NCI-H82 (cell line): ENCODE measurements at places on chromosomes 5 and 9.

GRCh38 chr5:28165096-28165495 lies 1126.7 kb upstream of the CDH9 start:
- no peak for DNase-seq

GRCh38 chr9:118829334-118829733 lies 539.9 kb downstream of the BRINP1 start:
- DNase-seq: peak; percentile 27

- DNase-seq: peak; percentile 55
These were observed 1.5 kb downstream of the GDNF start for GRCh38 chr5:37838152-37838932.

DNA sequence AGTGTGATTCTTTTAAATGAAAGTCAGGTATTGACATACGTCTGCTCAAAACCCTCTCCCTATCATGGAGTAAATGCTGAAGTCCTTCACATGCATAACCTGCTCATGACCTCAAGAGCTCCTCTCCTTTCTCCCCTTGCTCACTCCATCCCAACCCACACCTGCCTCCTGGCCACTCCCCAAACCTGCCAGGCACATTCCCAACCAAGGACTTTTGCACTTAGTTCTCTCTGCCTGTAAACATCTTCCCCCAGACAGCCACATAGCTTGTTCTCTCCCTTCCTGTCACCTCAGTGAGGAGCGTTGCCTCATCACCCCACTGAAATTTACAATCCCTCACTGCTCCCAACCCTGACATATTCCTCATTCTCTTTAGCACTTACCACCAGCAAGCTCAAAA lies 8.7 kb downstream of the SETD9 start:
- no peak for DNase-seq

- DNase-seq: no peak
These were observed 26.0 kb downstream of the BDP1 start for GRCh38 chr5:71481441-71481840.

DNA sequence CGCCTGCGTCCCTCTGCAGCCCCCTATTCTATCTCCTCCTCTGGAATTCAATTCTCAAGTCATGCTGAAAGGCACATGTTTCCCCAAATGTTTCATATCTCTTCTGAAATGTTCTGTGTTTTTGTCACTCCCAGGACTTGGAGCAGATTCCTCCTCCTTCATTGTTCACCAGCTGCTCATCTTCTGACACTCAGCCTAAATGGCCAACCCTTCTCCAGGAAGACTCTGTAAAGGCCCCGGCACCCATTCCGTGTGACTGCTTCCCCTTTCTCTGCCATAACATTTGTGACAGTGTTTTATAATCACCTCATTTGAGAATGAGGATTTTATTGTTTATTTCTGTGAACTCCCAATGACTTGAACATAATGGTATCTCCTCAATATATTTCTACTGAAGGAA lies 170.8 kb upstream of the ADAMTS16 start:
- DNase-seq: no peak

GRCh38 chr9:131096269-131097125 lies at the start of gene AIF1L:
AIF1L (plus strand) TSS chr9:131096531; CDS start chr9:131096630, 99 bp downstream.
- peak; percentile 72 for DNase-seq

DNA sequence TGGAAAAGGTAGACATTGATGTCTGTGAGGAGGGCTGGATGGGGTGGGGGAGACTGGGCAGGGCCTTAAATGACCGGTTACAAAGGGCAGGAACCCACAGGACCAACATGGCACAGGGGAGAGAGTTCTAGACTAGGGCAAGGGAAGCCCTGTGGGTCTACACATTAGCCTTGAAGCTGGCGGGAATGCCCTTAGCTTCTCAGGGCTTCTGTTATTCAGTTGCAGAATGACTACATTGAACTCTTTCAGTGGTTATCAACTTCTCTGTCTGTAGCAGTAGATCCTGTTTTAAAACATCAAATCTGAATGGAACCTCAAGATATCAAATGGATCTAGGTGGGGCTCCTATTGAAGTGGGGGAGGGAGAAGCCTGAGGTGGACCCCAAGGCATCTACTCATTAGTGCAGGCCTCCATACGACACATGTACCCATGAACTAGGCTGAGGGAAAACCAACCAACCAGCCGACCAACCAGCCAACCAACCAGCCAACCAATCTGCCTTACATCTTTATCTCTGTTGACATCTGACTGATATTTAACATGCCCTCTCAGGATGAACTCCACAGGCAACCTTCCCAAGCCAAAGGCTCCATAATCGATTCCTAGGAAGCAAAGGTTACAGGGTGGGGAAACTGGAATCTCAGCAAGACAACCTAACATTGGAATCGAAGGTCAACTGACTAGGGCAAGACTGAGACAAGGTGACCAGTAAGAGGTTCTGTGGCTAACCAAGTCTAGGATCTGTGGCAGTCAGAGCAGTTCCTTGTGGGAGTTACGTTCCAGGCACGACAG lies 48.3 kb downstream of the DAP start:
- DNase-seq: no peak

DNA sequence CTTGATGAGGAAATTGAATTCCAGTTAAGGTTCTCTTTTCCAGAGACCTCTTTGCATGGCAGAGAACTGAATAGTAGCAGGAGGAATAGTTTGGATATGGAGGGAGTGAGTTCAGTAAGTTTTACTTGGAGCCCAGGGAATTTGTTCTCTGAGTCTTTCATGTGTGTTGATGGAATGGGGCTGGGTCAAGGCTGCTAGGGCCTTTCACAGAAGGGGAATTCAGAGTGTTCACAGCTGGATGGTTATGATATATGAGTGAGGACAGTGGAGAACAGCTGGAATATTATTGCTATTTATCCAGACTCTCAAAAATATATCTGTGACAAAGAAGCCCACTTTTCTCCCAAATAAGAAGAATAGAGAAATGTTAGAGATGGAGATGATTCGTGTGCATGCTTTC lies 372.8 kb downstream of the PLK2 start:
- DNase-seq: no peak

GRCh38 chr9:114958021-114958843 lies 27.8 kb upstream of the TNFSF8 start:
- DNase-seq: no peak

DNA sequence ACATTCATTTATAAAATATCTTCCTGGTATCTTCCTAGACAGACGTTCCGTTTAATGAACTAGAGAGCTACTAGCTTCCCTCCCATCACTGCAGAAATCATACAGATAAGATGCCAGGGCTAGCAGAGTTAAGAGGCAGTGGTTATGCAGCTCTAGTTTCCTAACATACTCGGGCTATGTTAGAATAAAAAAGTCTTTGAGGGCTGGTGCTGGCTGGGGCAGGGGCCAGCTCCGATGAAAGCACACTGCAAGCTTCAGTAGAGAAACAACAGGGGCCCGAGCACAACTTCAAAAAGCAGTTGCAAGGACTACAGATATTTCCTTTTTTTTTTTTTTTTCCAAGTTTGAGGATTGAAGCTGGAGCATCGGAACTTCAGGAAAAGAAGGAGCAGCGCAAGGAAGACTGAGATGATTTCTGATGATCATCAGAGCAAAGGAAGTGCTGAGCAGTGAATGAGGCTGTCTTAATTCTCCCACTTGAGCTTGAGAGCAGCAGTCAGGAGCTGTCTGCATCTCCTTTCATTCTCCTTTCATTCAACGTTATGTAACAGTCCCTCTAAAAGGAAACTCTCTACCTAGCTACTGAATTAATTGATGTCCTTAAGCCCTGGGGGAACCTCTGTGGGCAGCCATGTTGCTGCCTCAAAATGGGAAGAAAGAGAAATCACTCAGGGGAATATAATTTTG lies 47.6 kb upstream of the ADCY2 start:
- no peak for DNase-seq

- DNase-seq: no peak
These were observed 49.4 kb downstream of the MCTP1 start for GRCh38 chr5:95235439-95235982.

- no peak for DNase-seq
These were observed 65.9 kb upstream of the FCN2 start for GRCh38 chr9:134814598-134815215.

GRCh38 chr9:121773954-121774714 lies 122.7 kb downstream of the DAB2IP start:
- peak; percentile 16 for DNase-seq

DNA sequence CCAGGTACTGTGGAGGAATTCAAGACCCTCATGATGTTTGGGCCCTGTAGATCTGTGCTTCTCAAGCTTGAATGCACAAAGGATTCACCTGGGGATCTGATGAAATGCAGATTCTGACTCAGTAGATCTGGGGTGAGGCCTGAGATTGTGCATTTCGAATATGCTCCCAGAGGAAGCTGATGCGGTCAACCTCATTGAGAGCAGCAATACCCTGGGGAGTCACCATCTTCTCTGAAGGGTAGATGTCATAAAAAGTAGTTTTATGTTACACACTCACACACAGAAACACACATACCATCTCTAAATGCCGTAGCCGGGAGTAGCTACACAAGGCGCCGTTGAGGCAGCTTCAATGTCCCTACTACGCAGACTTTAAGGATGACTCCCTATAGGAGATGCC lies 55.8 kb upstream of the CPEB4 start:
- no peak for DNase-seq

DNA sequence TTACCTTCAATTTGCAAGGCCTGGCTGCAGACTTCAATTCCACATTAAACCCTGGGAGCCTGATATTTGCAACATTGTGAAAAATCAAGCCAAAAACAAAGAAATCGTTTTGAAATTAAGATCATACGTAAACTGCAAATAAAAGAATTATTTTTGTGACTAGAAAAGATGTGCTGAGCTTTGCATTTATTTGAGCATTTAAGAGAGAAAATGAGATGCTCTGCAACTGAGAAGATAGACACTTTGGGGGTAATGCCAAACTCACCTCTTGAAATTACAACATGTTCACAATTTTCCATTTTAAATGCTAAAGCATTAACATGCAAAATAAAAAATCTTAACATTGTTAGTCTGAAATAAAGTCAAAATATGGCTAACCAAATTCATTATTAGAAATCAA lies 46.6 kb downstream of the CSNK1A1 start:
- no peak for DNase-seq

- peak; percentile 77 for DNase-seq
These were observed 24.3 kb upstream of the POMT1 start for GRCh38 chr9:131478421-131478868.

DNA sequence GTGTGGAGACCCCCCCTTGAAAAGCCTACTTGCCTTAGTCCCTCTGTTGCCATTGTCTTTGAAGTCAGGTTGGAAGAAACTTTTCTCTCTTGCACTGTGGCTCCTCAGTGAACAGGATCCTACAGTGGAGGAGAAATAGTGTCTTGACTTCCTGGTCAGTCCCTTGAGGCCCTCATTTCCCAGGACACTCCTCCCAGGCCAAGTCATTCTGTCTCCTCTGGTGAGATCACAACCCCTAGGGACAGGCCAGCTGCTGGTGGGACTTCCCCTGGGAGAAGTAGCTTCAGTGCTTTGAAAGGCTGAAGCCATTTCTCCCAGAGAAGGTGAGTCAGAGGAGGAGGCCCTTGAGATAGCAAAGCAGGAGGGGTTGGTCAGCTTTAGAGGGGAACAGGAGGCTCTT lies 10.1 kb upstream of the GRIA1 start:
- no peak for DNase-seq

DNA sequence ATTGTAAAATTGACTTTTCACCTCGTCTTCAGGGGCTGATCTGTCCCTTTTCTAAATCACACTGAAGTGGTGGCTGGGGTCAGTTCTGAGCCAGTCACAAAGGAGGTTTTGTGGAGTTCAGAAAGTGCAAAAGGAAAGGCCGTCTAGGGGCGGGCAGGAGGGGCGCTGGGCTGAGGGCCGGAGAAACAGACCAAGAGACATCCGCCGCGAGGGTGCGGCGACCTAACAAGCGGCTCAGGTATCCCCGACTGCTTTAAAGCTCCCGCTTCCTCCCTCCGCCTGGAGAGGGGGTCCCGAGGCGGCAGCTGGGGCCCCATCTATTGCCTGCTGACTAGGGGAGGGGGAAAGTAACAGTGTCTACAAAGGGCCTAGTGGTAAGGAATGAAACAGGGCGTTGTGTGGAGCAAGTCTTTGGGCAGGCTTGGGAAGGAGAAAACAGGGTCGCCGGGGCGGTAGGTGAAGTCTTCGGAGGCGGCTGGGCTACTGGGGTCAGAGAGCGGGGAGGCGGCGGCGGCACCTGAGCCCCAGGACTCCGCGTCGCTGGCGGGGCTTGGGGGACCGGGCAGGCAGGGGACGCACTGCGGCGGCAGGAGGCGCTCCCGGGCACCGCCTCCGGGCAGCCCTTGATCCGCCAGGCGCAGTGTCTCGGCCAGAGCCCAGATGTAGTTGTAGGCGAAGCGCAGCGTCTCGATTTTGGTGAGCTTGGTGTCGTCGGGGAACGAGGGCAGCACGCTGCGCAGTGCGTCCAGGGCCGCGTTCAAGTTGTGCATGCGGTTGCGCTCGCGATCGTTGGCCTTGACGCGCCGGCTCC lies 950 bp downstream of the NEUROG1 start:
- DNase-seq: peak; percentile 56

DNA sequence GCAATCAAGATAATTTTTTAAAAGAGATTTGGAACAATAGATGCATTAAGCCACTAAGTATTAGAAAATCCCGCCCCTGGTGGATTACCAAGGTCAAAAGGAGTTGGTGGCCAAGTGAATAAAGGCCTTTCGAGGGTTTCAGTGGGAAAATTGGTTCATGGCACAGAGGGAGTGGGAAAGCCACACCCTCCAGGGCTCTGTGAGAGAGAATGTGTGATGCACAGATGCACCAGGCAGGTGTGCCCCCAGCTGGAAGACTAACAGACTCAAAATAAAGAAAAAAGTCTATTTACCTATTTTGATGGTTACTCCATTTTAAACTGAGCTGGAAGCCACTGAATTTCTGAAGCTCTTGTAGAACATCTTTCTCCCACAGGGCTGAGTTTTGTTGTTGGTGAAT lies 278.0 kb downstream of the DRD1 start:
- peak; percentile 41 for DNase-seq

GRCh38 chr5:124104821-124105220 lies 592.8 kb downstream of the CSNK1G3 start:
- no peak for DNase-seq

DNA sequence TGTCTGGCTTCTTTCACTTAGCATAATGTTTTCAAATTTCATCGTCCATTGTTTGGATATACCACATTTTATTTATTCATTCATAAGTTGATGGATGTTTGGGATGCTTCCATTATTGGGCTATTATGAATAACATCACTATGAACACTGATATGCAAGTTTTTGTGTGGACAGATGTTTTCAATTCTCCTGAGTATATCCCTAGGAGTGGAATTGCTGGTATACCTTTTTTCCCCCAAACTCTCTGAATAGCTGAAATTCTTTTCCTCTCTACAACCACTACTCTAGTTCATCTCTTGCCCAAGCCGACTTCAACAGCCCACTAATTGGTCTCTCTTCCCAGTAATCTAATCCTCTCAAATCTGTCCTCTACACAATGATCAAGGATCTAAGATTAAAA lies 4.7 kb upstream of the ZFR start:
- peak; percentile 27 for DNase-seq

GRCh38 chr5:1564824-1565736 lies 41.3 kb upstream of the LPCAT1 start:
- no peak for DNase-seq

- no peak for DNase-seq
These were observed 84.6 kb upstream of the RASEF start for GRCh38 chr9:83147315-83148149.
